ENCODE measurements at places on chromosomes 13 and 19.

GRCh38 chr13:102045731-102046130 lies 356.1 kb downstream of the FGF14 start:
- no peak for DNase-seq

DNA sequence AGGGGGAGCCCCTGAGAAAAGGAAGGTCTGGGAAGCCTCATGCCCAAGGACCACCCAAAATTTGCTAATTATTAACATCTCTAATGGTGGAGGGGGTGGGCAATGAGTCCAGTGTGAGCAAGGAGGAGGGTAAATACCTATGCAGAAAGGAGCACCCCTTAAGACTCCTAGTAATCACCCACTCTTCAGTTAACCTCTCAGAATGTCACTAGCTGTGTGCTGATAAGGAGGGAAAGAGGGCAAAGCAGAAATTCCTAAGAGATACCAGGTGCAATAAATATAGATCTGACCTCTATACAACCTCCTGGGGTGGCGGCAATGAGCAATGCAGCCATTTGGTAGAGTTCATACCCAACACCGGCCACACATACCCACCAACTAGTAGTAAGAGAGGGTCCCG lies 12.7 kb upstream of the DPY19L3 start:
- no peak for DNase-seq

- DNase-seq = no peak
Observed at GRCh38 chr13:72634859-72635258, 92.6 kb downstream of the MZT1 start.

DNA sequence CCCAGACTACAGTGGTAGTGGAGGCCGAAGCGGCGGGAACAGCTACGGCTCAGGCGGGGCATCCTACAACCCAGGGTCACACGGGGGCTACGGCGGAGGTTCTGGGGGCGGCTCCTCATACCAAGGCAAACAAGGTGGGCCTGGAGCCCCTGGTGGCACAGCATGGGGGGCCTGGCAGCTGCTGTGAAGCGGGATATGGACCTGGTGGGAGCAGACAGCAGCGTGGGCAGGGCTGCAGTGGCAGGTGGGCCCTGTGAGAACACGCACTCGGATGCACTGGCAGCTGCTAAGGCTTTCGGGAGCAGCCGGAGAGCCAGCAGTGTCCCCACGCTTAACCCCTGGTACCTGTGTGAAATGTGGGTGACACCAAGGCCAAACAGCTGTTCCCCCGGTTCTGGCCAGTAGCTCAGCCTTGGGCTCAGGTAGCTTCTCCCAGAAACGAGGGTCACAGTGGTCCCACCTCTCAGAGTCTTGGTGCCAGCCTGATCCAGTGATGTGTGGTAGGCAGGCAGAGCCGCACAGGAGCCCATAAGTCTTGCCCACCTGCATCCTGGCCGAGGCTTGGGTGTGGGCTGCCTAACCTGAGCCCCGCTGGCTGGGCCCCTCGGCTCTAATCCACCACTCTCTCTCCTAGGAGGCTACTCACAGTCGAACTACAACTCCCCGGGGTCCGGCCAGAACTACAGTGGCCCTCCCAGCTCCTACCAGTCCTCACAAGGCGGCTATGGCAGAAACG lies 12.5 kb upstream of the QTRT1 start:
- no peak for DNase-seq

GRCh38 chr19:4108767-4109625 lies 14.9 kb downstream of the MAP2K2 start:
- no peak for DNase-seq

- DNase-seq = no peak
Observed at GRCh38 chr19:46745030-46745429, 827 bp upstream of the FKRP start.

DNA sequence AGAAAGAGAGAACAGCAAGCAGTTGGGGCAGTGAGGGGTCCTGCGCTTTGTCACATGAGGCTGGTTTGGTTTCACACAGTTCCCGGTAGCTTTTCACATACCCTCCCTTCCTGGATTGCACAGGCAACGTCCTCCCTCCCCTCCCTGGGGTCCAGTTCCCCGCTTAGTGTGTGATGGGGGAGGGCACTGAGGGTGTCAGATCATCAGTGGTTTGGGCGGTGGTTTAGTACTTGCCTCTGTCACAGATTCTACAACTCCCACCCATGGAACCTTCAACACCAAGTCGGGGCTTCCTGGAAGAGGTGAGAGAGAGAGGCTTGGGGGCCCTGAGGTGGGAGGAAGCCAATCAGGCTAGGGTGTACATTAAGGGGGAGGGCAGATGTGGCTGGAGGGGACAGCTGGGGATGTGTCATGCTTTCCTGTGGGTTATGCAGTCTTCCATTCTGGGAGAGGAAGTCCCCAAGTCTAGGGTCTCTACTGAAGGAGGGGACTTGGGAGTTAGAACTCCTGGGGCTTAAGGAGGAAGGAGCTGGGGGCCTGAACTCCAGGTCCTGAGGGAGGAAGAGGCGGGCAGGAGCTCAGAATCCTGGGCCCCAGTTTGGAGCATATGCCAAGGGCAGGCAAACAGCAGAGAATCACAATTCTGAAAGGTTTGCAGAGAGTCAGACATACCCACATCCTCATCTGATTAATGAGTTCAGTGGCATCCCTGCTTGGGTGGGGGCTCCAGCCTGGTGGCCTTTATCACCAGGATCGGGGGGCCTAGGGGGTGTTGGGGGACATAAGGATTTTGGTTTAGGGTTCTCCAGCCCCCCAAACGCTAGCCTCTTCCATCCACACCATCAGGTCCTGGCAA lies at the start of gene NKG7:
Gene NKG7, minus strand, starts transcription at position 6 of the 856 bp plus-strand sequence. CDS start 119 bp downstream, outside the sequence.
- no peak for DNase-seq

- peak; percentile 23 for DNase-seq
Observed at GRCh38 chr13:46926916-46927590, 30.2 kb upstream of the HTR2A start.

DNA sequence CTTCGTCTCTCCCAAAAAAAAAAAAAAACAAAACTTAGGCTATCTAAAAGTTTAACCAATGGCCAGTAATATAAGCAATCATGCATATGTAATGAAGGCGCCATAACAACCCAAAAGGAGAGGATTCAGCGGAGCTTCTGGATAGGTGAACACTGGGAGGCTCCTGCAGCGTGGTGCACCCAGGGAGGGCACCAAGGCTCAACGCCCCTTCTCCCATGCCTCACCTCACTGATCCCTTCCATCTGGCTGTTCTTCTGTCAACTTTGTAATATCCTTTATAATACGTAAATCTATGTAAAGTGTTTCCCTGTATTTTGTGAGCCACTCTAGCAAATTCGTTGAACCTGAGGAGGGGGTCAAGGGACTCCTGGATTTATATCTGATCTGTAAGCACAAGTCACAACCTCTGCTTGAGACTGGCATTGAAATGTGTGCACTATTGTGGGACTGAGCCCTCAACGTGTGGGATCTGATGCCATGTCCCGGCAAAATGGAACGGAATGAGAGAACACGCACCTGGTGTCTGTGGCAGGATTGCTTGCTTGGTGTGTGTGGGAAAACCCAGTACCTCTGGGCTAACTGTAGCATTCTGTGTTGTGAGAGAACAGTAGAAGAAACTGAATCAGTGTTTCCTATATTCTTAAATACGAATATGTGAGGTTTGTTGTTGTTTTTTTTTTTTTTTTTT lies 521 bp upstream of the ZNF665 start:
- DNase-seq = no peak

GRCh38 chr13:28650284-28650683 lies 8.6 kb upstream of the POMP start:
- DNase-seq = no peak

DNA sequence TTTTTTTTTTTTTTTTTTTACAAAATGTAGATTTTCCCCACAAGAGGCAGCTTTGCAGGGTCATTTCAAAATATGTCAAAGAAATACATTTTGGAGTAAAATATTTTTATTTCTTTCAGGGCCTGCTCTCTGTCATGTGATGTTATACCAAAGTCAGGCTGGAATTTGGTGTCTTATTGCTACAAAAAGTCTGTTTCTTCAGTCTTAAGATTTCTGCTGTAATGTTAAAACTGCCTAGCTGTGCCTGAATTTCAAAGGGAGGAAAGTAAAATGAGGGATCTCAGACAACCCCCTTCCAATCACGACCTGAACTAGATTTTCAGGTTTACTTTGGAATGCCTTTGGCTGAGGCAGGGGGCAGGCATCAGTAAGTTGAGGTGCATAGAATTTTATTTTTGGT lies 12.8 kb upstream of the GTF2F2 start:
- no peak for DNase-seq

DNA sequence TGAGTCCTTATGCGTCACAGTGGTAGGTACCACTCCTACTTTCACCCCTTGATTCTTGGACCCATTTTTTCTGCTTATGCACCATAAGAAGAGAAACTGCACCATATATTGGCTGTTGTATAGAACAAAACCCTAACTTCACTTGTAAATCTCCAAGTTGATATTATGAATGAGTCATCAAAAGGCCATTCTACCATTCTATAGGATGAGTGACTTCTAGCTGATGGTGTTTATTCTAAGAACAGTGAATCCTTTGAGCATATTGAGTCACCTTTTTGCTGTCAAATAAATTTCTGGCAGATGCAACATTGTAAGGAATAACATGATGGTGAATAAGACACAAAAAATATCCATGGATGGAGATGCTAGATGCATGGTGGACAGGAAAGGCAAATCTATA lies 57.7 kb downstream of the POLR1D start:
- no peak for DNase-seq

- DNase-seq = peak; percentile 14
Observed at GRCh38 chr19:7850000-7850813, 20.2 kb downstream of the EVI5L start.

DNA sequence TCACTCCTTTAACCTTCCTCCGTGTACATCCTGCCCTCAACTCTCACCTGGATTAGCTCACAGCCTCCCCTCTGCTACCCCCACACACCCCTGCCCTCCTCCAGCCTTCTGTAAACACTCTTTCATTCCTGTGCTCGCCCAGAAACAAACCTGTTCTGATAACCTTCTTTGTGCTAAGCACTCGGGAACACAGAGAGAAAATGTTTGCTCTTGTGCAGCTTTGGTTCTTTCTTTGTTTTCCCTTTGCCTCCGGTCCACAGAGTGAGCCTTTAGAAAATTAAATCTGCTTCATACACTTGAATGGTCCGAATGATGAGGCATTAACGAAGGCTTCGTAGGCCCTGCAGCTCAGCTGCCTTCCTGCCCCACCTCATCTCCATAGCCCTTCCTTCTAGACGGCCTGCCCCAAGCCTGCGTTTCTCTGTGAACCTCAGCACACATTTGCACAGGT lies 6.6 kb upstream of the ZDHHC20 start:
- DNase-seq = no peak

GRCh38 chr19:39252458-39252857 lies 3.8 kb upstream of the IFNL4 start:
- DNase-seq = no peak

GRCh38 chr13:26487781-26488180 lies 69.7 kb upstream of the WASF3 start:
- DNase-seq = no peak

GRCh38 chr19:55624109-55625003 lies at the start of gene ZNF784:
TSS of gene ZNF784 (minus strand) at chr19:55624566. CDS start at chr19:55624561, 5 bp downstream.
- DNase-seq = peak; percentile 91

- peak; percentile 73 for DNase-seq
Observed at GRCh38 chr13:68099631-68100030, 869.5 kb upstream of the PCDH9 start.

All from kidney tubule cell (primary cell).